ENCODE measurements at places on chromosomes 6 and 20. TPM values are rescaled to one million over a fixed set of nuclear protein-coding genes. Genes with fewer than 3 reads are reported as not detected.

DNA sequence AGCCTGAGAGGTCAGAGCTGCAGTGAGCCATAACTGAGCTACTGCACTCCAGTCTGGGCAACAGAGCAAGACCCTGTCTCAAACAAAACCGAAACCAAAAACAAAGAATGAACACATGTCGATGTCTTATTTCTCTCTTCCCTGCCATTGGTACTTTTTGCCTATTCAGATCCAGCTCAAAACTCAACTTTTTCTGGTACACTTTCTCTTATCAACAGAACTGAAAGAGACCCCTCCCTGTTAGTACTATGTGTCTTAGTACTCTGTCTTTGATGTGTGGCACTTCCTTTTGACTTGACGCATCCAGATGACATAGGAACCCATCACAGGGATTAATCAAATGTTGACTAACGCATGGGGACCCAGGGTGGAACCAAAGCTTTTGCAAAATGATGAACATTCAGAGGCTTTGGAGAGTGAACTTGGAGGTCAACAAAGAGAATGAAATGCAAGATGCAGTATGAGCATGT lies 44.8 kb downstream of the AKAP12 start:
- peaks cover 7% of the 10 kb centered on the region for H3K4me1 ChIP-seq
- no peak overlapping the region for H3K27ac ChIP-seq
- H3K27me3 ChIP-seq, result no peaks in the 10 kb centered on the region
- no peak for DNase-seq
- H3K4me3 ChIP-seq, result no peak overlapping the region
- no peaks in the 10 kb centered on the region for H3K36me3 ChIP-seq

- H3K4me1 ChIP-seq, result peaks cover 26% of the 10 kb centered on the region
- H3K36me3 ChIP-seq, result peaks cover 63% of the 10 kb centered on the region
- H3K27ac ChIP-seq, result no peak overlapping the region
- no peaks in the 10 kb centered on the region for H3K27me3 ChIP-seq
Measured at GRCh38 chr20:37522260-37523011, 1.4 kb downstream of the NNAT start.

DNA sequence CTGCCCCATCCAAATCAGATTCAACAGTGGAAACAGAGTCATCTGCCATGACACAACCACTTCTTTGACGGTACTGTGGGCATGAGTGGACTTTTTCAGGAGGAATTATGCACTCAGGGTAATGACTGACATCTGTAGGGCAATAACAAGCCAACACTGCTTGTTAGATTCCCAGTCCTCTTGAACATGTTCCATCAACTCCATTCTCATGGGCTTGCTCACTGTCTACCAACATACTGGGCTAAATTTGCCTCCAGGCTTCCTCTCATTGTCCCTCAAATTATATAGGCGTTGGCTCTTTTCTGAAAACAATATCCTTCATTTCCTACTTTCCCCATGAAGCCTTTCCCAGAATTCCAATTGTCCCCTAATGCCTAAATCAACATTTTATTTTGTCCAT lies 43.1 kb downstream of the ANKEF1 start:
- peaks cover 43% of the 10 kb centered on the region for H3K4me1 ChIP-seq
- no peak overlapping the region for H3K27ac ChIP-seq
- no peaks in the 10 kb centered on the region for H3K27me3 ChIP-seq
- no peak overlapping the region for H3K4me3 ChIP-seq
- DNase-seq, result no peak
- peaks cover 5% of the 10 kb centered on the region for H3K36me3 ChIP-seq

DNA sequence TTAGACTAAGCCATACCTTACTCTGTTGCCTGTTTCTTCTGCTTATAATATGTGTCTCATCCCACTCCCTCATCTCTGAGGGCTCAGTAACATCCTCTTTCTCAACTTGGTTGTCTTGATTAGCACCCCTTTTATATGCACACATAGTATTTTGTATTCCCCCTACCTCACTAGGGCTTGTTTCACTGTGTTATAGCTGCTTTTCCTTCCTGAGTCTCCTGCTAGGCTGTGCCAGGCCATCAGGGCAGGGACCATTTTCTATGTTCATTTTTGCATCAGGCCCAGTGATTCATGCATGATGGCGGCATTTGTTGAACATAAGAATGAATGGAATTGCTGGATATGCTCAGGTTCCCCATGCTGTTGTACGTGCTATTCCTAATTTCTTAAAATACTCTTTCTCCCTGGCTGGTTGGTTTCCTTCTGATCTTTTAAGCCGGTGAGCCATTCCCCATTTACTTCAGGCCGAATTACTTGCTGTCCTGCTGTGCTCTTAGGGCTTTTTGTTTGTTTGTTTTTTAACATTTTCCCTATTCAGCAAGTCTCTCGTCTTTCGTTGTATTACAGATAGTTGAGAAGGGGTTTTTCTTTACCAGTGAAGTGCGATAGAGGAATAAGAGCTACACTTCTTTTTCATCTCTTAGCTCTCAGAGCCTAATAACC lies 183.2 kb downstream of the CARMIL1 start:
- peaks cover 21% of the 10 kb centered on the region for H3K36me3 ChIP-seq
- H3K27ac ChIP-seq, result no peak overlapping the region
- H3K4me3 ChIP-seq, result no peak overlapping the region
- no peaks in the 10 kb centered on the region for H3K27me3 ChIP-seq
- H3K4me1 ChIP-seq, result peaks cover 36% of the 10 kb centered on the region
- no peak for DNase-seq

GRCh38 chr20:59191756-59192532 lies 28.3 kb downstream of the ZNF831 start:
- no peak overlapping the region for H3K27ac ChIP-seq
- no peaks in the 10 kb centered on the region for H3K36me3 ChIP-seq
- DNase-seq, result no peak
- no peaks in the 10 kb centered on the region for H3K4me1 ChIP-seq
- no peak overlapping the region for H3K4me3 ChIP-seq

DNA sequence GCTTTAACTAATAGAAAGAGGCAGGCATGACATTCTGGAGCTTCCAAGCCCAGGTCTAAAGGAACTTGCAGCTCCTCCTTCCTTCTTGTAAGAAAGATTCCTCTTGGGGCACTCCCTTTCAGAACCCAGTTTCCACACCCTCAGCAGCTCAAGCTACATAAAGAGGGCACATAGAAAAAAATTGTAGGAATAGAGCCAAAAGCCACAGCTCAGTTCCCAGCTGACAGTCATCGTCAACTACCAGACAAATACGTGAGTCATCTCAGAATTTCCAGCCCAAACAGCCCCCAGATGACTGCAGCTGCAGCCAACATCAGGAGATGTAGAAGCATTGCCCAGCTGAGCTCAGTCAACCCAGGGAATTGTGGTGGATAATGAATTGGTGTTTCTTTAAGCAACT lies 349.8 kb upstream of the ARID1B start:
- no peak overlapping the region for H3K27ac ChIP-seq
- peak; percentile 49 for DNase-seq
- peaks cover 16% of the 10 kb centered on the region for H3K4me1 ChIP-seq
- H3K4me3 ChIP-seq, result no peak overlapping the region

GRCh38 chr6:14921170-14921569 lies 324.7 kb upstream of the JARID2 start:
- no peak overlapping the region for H3K4me3 ChIP-seq
- peaks cover 13% of the 10 kb centered on the region for H3K27me3 ChIP-seq
- no peak overlapping the region for H3K27ac ChIP-seq
- H3K4me1 ChIP-seq, result no peaks in the 10 kb centered on the region

COL10A1 gene
- total RNA-seq, result not detected

DNA sequence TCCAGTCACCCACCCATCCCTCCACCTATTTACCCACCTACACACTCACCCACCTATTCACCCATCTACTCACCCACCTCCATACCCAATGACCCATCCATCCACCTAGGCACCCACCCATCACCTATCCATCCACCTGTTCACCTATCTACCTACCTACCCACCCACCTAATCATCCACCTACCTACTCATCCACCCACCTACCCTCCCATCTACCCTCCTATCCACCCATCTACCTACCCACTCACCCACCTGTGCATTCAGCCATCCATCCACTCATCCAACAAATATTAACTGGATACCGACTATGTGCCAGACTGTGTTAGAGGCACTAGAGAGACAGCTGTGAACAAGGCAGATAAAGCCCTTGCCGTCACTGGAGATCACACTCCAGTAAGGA lies 40.3 kb downstream of the RSPO4 start:
- no peak overlapping the region for H3K27ac ChIP-seq
- no peak overlapping the region for H3K4me3 ChIP-seq
- DNase-seq, result no peak
- H3K36me3 ChIP-seq, result no peaks in the 10 kb centered on the region

GRCh38 chr6:93183531-93183972 lies 235.8 kb downstream of the EPHA7 start:
- H3K27me3 ChIP-seq, result no peaks in the 10 kb centered on the region
- H3K4me1 ChIP-seq, result no peaks in the 10 kb centered on the region
- no peak overlapping the region for H3K4me3 ChIP-seq
- no peak for DNase-seq
- no peak overlapping the region for H3K27ac ChIP-seq

- H3K4me3 ChIP-seq, result no peak overlapping the region
- no peaks in the 10 kb centered on the region for H3K27me3 ChIP-seq
- no peak overlapping the region for H3K27ac ChIP-seq
- DNase-seq, result no peak
Measured at GRCh38 chr6:36676141-36677058, 2.1 kb upstream of the CDKN1A start.

NUP43 gene
- total RNA-seq, result 38.4 TPM

- H3K4me1 ChIP-seq, result peaks cover 10% of the 10 kb centered on the region
- H3K27me3 ChIP-seq, result peaks cover 55% of the 10 kb centered on the region
Measured at GRCh38 chr20:32509639-32510066, 75.5 kb downstream of the NOL4L start.

KCNB1 gene
- not detected for total RNA-seq

GRCh38 chr20:46651091-46651962 lies at the start of gene SLC13A3:
Gene SLC13A3, minus strand, starts transcription at chr20:46651459. Its CDS starts 38 bp downstream, at chr20:46651421.
- H3K4me1 ChIP-seq, result no peaks in the 10 kb centered on the region
- H3K27me3 ChIP-seq, result peaks cover 67% of the 10 kb centered on the region
- peaks cover 8% of the 10 kb centered on the region for H3K36me3 ChIP-seq
- peak within 1 kb of the TSS; percentile 11 for H3K4me3 ChIP-seq
- DNase-seq, result no peak

DNA sequence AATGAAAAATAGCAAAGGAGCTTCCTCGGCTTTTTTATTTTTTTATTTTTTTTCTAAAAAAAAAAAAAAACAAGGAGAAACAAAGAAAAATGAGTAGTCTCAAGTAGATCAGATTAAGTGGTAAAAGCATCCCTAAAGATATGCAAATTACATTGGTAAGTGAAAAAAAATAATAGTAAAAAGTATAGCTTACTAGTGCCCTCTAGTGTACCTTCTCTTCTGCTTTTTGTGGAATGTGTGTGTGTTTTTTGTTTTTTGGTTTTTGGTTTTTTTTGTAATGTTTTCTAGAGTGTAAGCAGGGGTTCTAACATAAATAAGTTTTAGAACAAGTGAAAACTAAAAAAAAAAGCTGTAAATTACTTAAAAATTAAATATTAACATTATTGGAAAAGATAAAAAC lies 1062.0 kb downstream of the HACE1 start:
- no peaks in the 10 kb centered on the region for H3K4me1 ChIP-seq
- H3K27me3 ChIP-seq, result no peaks in the 10 kb centered on the region
- no peaks in the 10 kb centered on the region for H3K36me3 ChIP-seq
- H3K27ac ChIP-seq, result no peak overlapping the region
- no peak for DNase-seq
- no peak overlapping the region for H3K4me3 ChIP-seq

Data from Calu3 (cell line).